ENCODE measurements at places on chromosomes 2 and 18.

DNA sequence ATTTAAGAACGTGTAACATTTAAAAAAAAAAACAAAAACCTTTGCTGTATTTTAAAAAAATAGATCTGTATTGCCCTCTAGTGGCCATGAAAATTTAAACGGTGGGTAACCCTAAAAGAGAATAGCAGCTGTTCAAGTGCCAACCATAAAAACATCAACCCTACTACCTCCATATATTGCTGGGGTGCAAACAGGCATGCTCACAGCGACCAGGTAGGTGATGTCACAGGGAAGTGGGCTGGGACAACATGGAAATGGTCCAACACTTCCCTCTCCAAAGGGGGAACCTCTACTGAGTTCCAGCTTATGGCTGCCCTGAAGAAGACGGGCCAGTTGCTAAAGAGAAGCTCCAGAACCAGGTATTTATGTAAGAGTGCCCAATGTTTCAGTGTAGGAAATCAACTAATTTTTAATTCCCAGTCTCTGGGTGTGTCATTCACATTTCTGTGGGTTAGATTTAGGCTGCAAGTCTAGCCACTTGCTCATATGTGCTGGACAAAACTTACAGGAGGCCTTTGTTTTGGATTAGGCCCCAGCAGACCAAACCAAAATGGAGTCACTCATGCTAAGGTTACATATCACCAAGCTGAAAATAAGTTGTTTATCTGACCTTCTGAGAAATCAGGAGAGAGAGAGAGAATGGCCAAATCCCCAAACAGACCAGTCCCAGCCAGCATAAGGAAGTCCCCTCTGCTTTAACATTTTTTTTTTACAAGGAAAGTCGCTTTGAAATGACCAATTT, 54.5 kb downstream of the SKA1 start:
- DNase-seq = no peak

DNA sequence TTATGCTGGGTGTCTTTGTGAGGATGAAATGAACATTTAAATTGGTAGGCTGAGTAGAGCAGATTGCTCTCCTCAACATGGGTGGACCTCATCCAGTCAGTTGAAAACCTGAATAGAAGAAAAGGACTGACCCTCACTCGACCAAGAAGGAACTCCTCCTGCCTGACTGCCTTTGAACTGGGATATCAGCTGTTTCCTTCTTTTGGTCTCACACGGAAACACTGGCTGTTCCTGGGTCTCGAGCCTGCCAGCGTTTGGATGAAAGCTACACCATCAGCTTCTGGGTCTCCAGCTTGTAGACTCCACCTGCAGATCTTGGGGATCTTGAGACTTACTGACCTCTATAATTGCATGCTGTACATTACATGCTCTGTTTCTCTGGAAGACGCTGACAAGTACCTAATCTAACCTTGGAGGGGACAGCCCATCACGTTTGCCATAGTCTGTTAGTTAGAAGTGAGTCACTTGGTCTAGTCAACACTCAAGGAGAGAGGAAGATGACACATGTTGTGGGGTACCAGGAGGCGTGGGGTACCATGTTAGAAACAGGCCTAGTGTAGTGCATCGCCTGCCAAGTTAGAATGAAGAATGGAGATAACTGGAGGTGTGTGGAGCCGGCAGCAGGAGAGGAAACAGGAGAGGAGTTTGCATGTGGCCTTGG, 267.0 kb downstream of the MREG start:
- DNase-seq = no peak

DNA sequence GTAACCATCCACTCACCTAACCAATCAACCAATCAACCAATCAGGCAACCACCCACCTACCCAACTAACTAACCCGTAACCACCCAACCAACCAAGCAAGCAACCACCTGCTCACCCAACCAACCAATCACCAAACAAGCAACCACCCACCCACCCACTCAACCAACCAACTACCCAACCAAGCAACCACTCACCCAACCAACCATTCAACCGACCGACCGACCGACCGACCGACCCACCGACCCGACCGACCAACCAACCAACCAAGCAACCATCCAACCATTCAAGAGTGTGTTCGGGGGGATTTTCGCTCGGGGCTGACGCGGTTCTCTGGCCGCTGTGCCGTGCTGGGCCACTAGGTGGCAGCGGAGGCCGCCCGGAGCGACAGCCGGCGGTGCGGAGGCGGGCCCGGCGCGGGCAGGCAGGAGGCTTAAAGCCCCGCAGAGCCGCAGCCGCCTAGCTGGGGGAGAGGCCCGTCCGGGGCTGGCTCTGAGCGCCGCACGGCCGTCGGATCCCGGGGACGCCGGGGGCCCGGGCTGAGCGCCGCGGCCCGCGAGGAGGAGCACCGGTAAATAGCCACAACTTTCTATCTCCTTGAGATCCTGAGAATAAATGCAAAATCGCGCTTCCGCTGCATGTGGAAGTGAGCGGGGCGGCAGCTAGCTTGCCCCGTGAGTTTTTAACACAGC, at the start of gene MC5R:
Gene MC5R (plus strand): TSS at position 443 of the 689 bp plus-strand sequence. CDS start 1,617 bp downstream, outside the sequence.
- DNase-seq = peak; percentile 52

- no peak for DNase-seq
Measured at GRCh38 chr2:68172990-68173700, 15.5 kb downstream of the PNO1 start.

DNA sequence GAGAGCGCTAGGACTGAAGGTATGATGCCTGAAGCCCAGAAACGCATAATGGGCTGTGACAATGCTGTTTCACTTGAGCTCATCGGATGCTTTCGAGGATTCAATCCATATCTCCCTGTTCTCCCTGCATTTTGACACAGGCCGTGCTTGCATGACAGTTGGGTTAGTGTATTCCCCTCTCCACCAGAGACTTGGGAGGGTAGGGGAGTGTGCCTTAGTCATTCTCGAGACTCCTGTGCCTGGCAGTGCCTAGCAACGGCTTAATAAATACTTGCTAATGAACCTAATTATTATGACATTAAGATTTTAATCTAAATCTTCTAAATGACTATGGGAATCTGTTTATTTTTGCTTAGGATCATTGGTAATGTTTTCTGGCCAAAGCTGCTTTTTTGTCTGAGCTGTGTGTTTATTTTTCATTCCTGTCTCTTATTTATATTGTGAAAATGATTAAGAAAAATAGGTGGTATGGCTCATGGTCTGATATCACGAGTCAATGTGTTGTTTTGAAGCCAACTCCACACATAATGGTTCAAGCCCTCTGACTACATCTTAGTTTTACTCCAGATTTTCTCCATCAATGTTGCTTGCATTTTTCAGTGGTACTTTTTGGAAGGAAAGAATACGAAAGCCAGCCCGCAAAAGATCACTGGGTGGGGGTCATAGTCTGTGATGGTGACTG, 61.3 kb downstream of the NEDD4L start:
- no peak for DNase-seq

DNA sequence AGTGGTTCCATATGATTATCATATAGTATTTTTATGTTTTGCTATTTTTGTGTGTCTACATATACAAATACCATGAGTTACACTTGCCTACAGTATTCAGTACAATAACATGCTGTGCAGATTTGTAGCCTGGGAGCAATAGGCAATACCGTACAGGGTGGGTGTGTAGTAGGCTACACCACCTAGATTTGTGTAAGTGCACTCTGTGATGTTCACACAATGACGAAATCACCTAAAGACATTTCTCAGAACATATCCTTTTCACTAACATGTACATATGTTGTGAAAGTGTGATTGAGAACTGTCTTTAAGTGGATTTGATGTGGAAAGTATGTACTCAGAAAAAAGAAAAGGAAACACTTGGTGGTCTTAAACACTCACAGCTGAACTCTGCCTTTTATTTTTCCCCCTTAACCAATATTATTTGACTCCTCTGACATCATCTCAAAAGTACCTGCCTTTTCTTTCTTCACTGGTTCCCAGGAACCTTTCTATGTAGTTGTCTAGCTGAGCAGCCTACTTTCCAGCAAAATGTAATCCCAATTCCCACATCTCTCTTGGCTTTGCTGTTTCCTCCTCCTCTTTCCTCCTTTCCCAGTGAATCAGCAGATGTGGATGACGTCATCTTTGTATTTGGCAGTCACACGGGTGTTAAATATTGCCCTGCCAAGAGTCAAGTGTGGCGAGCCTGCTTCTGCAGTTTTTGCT, 47.7 kb downstream of the OSBPL6 start:
- no peak for DNase-seq

DNA sequence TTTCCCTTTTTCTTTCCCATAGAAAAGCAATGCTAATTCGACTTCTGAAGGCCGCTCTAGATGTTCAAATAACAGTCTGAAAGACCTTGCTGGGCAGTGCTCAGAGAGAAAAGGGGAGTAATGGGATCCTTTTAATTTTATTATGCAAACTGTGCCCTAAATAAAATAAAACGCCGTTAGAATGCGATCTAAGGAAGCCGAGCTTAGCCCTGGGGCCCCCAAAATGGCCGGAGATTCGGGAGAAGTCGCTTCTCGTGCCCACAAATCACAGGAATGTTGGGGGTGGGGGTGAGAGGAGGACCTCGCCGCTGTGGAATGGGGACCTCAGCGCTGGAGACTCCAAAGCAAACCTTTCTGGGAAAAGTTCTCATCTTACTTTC, 8.4 kb upstream of the POU3F3 start:
- no peak for DNase-seq

- no peak for DNase-seq
Measured at GRCh38 chr2:62216113-62216512, 20.2 kb downstream of the B3GNT2 start.

DNA sequence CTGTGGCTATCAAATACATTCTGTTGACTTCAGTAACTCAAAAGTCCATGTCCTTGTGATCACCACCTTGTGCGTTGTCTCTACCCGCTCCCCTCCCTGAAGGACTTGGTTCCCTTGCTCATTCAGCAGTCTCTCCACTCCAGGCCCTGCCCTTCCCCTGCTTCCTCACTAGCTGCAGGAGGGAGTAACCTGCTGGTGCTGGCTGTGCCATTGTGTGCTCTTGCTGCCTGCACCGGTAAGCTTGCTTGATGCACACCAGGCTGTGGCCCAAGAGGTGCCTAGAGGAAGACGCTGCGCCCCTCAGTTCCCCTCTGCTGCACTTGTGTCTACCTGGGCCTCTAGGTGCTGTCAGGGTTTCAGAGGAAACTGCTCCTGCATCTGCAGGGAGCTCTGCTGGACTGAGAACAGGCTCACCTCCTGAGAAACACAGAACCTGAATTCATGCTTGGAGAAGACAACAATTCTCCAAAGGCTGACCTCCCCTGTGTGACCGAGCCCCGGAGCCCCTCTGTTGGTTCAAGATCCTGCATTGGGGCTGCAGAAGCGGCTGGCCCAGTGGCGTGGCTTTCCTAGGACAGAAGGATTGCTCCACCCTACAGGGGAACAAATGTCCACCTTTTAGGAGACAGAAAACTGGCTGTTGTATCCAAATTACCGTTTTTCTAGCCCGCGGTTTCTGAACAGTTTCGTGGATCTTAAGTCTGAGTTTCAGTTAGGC, 33.6 kb downstream of the PTPRM start:
- DNase-seq = no peak

DNA sequence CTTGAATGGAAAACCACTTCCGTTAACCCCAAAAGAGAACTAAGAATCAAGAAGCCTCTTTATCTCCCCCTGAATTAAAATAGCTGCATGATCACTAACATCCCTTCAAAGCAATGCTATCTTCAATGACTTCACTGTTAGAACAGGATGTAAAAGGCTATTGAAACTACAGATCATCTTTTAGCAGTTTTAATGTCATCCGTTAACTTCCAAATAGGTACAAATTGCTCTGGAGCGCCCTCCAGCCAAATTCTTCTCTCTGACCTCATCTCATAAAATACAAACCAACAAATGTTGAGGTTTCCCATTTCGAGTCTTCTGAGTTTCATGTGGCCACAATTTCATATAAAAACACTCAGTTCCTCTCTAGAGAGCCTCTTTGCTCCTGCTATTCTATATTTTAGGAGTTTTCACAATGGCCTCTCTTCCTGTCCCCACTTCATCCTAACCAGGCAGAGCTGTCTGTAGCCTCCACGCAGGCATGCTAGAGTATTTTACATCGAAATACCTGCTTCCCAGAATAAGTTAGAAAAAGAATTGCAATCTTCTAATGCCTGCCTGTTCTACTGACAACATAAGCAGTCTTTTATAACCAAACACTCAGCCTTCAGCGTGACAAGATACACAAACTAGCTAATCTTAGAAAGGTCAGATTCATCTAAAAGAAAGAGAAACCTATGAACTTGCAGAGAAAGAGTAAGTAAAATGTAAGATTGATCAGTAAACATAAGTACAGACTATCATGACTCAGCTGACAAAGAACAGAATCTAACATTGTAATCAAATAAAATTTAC, 37.9 kb downstream of the B4GALT6 start:
- no peak for DNase-seq

- DNase-seq = no peak
Measured at GRCh38 chr18:59551902-59552635, 145.2 kb downstream of the CCBE1 start.

DNA sequence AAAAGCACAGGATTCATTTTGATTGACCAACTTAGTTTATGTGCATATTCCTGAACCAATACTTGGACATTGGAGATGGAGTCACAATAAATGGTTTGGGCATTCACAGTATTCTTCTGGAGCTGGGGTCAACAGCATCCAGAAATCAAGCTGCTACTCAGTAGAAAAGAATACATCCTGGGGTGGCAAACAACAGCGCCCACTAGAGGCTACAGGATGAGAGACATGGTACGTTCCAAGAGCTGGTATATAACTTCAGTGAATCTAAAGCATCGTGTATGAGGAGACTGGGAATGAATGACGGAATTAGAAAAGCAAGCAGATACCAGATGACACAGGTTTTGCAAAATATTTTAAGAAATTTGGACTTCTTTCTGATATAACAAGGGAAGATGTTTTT, 142.9 kb upstream of the FIGN start:
- DNase-seq = no peak

DNA sequence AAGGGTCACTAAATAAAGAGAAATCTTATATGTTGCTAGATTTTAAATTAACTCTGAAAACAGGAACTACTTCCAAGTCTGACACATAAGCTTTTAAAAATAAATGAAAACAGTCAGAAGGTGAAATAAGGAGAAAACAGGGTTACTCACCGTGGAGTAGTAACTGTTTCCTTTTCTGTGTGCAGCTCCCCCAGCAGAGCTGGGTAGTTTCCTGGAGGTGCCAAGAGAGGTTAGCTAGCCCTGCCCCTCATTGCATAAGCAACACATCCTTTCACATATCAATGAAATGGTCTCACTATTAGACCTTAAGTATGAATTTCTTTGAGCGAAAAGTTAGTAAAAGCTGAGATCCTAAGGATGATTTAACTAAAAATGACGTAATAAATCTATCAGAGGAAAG, 54.0 kb upstream of the GPR75 start:
- no peak for DNase-seq

Data from stimulated activated CD8-positive, alpha-beta memory T cell treated with anti-CD3 and anti-CD28 coated beads, Interleukin-4, amount 100 ng/mL, for 4 hours (primary cell).